Muscle of leg (tissue), 16 donors: ENCODE measurements at places on chromosomes 3 and 15. TPM values are rescaled to one million over a fixed set of nuclear protein-coding genes. Genes with fewer than 3 reads are reported as not detected.

DNA sequence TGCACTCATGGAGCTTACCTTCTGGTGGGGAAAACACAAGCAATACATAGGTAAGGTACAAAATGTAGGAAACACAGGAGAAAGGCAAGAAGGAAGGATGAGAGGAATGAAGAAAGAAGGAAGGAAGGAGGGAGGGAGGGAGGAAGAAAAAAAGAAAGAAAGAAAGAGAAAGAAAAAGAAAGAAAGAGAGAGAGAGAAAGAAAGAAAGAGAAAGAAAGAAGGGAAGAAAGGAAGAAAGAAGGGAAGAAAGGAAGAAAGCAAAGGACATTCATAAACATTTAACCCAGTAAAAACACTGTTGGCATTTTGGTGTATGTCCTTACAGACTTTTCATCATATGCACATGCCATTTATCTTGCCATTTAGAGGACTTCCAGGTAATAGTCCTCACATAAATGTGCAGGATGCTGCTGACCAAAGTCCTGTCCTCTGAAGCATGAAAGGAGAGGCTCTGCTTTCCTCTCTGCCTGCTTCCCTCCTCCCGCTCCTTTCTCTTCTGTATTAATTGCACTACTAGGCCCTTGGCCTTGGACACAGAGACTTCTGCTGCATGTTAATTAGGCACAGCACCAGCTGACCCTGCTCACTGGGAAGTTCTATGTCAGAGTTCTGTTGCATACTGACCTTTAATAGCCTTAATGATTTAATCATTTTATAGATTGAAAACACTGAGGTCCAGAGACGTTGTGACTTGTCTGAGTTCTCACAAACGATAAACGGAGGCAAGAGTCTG lies 29.7 kb upstream of the NDUFB4 start:
- no peak overlapping the region for H3K4me3 ChIP-seq
- DNase-seq: no peak
- no peak overlapping the region for H3K27ac ChIP-seq

DNA sequence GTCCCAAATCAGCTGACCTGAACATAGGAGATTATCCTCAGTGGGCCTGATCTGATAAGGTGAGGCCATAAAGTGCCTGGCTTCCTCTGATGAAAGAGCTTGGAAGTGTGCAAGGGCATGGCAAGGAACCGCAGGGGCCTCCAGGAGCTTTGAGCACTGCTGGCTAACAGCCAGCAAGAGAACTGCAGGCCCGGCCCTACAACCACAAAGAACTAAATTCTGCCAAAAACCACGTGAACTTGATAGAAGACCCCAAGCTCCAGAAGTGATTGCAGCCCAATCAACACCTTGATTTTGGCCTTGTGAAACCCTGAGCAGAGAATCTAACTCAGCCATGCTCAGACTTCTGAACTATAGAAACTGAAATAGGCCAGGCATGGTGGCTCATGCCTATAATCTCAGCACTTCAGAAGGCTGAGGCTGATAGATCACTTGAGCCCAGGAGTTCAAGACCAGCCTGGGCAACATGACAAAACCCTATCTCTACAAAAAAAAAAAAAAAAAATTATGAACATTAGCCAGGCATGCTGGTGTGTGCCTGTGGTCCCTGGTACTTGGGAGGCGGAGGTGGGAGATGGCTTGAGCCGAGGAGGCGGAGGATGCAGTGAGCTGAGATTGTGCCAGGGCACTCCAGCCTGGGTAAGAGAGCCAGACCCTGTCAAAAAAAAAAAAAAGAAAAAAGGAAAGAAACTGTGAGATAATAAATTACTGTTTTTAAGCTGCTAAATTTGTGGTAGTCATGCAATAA lies 7.7 kb upstream of the DIS3L start:
- no peak overlapping the region for H3K27ac ChIP-seq
- no peak for DNase-seq
- H3K27me3 ChIP-seq: no peaks in the 10 kb centered on the region
- H3K36me3 ChIP-seq: peaks cover 4% of the 10 kb centered on the region

DNA sequence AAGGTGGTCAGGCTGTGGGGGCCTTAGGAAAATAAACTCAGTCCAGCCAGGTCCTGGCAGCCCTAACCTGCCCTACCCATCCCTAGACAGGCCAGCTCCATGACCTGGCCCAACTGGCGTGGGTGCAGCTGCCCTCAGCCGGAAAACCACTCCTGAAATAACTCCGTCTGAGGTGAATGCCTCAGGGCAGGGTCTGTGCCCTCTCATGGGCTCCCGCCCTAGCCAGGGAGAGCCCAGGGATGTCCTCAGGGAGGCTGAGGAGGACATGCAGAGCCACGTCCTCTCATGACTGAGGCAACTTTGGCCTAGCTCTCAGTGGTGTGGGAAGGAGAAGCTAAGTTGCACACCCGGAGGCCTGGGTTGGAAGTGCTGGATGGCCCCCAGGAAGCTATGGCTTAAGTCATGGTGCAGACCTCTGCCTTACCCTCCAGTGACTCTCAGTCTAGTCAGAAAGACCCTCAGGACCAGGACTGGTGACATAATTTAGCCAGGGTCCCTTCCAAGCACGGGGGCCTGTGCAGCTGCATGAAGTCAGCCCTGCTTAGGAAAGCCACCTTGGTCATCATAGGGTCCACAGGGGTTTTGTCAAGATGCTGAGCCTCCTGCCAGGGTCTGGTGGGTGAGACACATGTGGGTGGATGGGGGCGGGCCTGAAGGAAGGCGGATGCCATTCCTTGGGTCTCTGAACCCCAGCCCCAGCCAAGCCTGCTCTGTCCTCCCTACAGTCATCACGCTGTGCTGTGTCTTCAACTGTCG lies 7.4 kb downstream of the TMIE start:
- H3K27me3 ChIP-seq: peaks cover 4% of the 10 kb centered on the region
- H3K4me1 ChIP-seq: peaks cover 33% of the 10 kb centered on the region
- H3K4me3 ChIP-seq: no peak overlapping the region
- peak; percentile 1 for DNase-seq
- H3K27ac ChIP-seq: no peak overlapping the region

- no peaks in the 10 kb centered on the region for H3K36me3 ChIP-seq
- DNase-seq: no peak
- H3K4me3 ChIP-seq: no peak overlapping the region
Observed at GRCh38 chr3:171790574-171790897, 19.7 kb downstream of the PLD1 start.

- H3K27me3 ChIP-seq: peaks cover 8% of the 10 kb centered on the region
- no peak for DNase-seq
- H3K27ac ChIP-seq: no peak overlapping the region
- H3K4me3 ChIP-seq: no peak overlapping the region
- H3K36me3 ChIP-seq: no peaks in the 10 kb centered on the region
Observed at GRCh38 chr3:15151166-15151565, 52.2 kb upstream of the RBSN start.

- H3K27ac ChIP-seq: no peak overlapping the region
- H3K36me3 ChIP-seq: peaks cover 10% of the 10 kb centered on the region
- peaks cover 26% of the 10 kb centered on the region for H3K4me1 ChIP-seq
- H3K4me3 ChIP-seq: no peak overlapping the region
- H3K27me3 ChIP-seq: no peaks in the 10 kb centered on the region
Observed at GRCh38 chr3:119657887-119658702, 2.3 kb downstream of the POPDC2 start.

DNA sequence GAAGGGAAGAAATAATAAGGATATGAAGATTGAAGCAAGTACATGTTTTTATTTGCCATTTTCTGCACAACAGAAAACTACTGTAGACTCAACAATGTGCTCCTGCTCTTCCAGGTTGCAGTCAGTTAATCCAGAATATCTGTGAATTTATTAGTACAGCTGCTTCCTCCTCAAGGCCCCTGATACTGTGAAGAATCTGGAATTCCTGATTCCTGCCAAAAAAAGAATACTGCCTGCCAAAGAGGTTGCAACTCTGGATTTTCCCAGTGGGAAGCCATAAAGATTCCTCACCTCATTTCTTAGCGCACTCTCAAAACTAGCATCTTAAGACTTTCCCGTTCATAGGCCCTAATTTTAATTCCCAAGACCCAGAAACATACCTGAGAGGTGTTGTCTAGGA lies 33.6 kb upstream of the LRRC3B start:
- H3K4me3 ChIP-seq: no peak overlapping the region
- H3K27ac ChIP-seq: peak overlapping the region; percentile 15
- no peaks in the 10 kb centered on the region for H3K36me3 ChIP-seq

- H3K4me1 ChIP-seq: peaks cover 2% of the 10 kb centered on the region
- no peak overlapping the region for H3K4me3 ChIP-seq
- H3K27ac ChIP-seq: no peak overlapping the region
- no peaks in the 10 kb centered on the region for H3K36me3 ChIP-seq
- no peak for DNase-seq
- no peaks in the 10 kb centered on the region for H3K27me3 ChIP-seq
Observed at GRCh38 chr15:57634290-57634689, 42.6 kb downstream of the MYZAP start.

GRCh38 chr3:15794842-15795650 lies 2.7 kb downstream of the ANKRD28 start:
- peak overlapping the region; percentile 50 for H3K4me3 ChIP-seq
- peak; percentile 22 for DNase-seq

- H3K4me3 ChIP-seq: no peak overlapping the region
- no peaks in the 10 kb centered on the region for H3K27me3 ChIP-seq
- H3K36me3 ChIP-seq: no peaks in the 10 kb centered on the region
- DNase-seq: no peak
Observed at GRCh38 chr3:59290358-59290757, 240.5 kb upstream of the CFAP20DC start.

- no peak for DNase-seq
- no peak overlapping the region for H3K4me3 ChIP-seq
- no peaks in the 10 kb centered on the region for H3K27me3 ChIP-seq
- H3K4me1 ChIP-seq: peaks cover 4% of the 10 kb centered on the region
Observed at GRCh38 chr3:28912120-28912885, 368.6 kb upstream of the RBMS3 start.

DNA sequence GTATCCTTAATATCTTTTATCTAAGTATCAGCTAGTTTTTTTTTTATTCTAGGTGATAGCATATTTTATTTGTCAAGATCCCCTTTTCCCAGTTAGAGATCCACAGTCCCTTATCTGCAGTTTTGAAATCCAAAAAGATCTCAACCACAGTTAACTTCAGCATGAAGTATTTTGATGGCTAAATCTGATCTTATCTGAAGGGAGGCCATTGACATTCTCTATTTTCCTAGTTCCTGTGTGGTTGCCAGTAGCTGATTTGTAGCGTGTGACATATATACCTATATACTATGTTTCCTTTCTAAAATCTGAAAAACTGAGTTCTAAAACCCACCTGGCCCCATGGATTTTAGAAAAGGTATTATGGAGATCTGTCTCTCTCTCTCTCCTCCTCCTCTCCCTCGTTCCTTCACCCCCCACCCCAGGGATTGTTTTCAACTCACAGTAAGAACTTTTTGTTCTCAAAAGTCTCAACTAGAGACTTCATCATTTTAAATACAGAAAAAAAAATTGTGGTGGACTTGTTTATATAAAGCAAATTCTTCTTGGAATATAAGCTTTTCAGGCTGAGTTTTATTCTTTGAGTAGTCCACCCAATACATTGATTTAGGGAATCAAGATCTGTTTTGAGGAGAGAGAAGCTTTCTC lies 12.3 kb downstream of the TCF12 start:
- no peak overlapping the region for H3K27ac ChIP-seq
- DNase-seq: no peak
- peaks cover 2% of the 10 kb centered on the region for H3K4me1 ChIP-seq
- no peak overlapping the region for H3K4me3 ChIP-seq

DNA sequence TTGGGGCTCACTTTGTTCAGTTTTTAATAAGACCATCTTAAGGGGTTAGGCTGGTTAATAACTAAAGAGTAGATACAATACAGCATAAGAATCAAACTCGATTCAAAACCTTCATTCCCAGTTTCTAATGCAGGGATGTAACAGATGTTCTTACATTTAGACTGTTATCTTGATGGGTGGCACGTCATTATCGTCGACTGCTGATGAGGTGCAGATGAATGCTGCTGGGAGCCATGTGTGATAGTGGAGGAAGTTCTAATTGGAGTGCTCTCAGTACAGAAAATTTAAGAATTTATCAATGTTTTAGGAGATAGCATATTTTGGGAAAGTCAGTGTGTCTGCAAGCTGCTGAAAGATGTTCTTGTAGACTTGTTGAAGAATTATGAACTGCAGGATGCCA lies 331.5 kb downstream of the PTPRG start:
- H3K4me1 ChIP-seq: peaks cover 5% of the 10 kb centered on the region
- no peaks in the 10 kb centered on the region for H3K27me3 ChIP-seq
- H3K4me3 ChIP-seq: no peak overlapping the region
- H3K27ac ChIP-seq: no peak overlapping the region
- H3K36me3 ChIP-seq: no peaks in the 10 kb centered on the region

GRCh38 chr3:176510097-176510496 lies 687.2 kb downstream of the TBL1XR1 start:
- no peaks in the 10 kb centered on the region for H3K4me1 ChIP-seq
- no peaks in the 10 kb centered on the region for H3K27me3 ChIP-seq
- no peaks in the 10 kb centered on the region for H3K36me3 ChIP-seq

DNA sequence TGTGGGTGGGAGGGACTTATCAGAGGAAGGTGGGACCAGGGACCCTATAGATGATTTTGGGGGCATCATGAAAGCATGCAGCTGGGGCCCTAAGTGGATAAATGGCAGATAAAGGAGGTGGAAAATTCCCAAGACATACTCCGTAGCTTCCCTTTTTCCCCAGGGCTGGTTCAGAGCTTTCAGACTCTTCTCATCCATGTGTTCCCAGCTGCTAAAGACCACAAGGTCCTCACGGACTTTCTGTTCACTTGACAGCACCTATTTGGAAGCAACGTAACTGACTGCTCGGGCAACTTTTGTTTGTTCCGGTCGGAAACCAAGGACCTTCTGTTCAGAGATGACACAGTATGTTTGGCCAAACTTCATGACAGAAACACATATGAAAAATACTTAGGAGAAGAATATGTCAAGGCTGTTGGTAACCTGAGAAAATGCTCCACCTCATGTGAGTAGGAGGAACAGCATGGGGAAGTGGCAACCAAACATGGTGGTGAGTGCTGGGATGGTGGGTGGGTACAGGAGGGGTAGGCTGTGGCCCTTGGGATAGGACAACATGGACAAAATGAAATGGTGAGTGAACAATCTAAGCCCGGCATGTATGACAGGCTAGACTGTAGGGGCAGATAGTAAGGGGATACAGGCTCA lies 28.7 kb upstream of the SRPRB start:
- H3K27me3 ChIP-seq: no peaks in the 10 kb centered on the region
- no peaks in the 10 kb centered on the region for H3K36me3 ChIP-seq
- H3K27ac ChIP-seq: no peak overlapping the region
- H3K4me3 ChIP-seq: no peak overlapping the region
- H3K4me1 ChIP-seq: no peaks in the 10 kb centered on the region
- DNase-seq: no peak

GRCh38 chr3:37319784-37320183 lies 145.4 kb upstream of the LRRFIP2 start:
- no peak for DNase-seq
- no peak overlapping the region for H3K27ac ChIP-seq
- peaks cover 39% of the 10 kb centered on the region for H3K36me3 ChIP-seq
- no peak overlapping the region for H3K4me3 ChIP-seq
- no peaks in the 10 kb centered on the region for H3K4me1 ChIP-seq

TRANK1 gene
- total RNA-seq: 5.0 TPM

MAP4 gene
- total RNA-seq: 189 TPM

ITGB5 gene
- 14.3 TPM for total RNA-seq

RBP2 gene
- total RNA-seq: not detected

CHRM5 gene
- total RNA-seq: not detected

SH3BP5 gene
- total RNA-seq: 23.7 TPM

OCA2 gene
- total RNA-seq: 3.6 TPM

GASK1A gene
- total RNA-seq: 14.6 TPM

FAM107A gene
- 0.84 TPM for total RNA-seq

TMEM207 gene
- not detected for total RNA-seq

RGMA gene
- total RNA-seq: 16.4 TPM

PRR20G gene
- not detected for total RNA-seq
